ENCODE measurements at places on chromosomes 13 and 19.

DNA sequence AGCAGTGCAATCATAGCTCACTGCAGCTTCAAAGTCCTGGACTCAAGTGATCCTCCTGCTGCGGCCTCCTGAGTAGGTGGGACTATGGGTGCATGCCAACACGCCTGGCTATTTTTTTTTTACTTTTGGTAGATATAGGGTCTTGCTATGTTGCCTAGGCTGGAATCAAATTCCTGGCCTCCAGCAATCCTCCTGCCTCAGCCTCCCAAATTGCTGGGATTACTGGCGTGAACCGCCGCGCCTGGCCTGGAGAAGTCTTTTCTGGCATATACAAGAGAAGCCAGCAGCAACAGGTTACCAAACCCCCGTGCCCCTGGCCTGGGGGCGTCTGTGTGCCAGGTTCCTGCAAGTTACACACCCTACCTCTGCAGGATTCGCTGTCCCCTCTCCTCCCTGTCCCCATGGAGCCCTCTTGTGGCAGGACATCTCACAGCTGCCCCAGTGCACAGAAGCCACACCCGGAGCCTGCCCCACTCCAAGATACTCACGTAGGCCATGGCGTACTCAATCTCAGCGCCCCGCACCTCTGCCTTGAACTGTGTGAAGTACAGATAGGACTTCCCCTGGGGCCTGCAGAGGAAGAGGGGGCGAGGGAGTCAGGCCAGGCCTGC is 9.9 kb downstream of the MYDGF start:
- no peak for DNase-seq

DNA sequence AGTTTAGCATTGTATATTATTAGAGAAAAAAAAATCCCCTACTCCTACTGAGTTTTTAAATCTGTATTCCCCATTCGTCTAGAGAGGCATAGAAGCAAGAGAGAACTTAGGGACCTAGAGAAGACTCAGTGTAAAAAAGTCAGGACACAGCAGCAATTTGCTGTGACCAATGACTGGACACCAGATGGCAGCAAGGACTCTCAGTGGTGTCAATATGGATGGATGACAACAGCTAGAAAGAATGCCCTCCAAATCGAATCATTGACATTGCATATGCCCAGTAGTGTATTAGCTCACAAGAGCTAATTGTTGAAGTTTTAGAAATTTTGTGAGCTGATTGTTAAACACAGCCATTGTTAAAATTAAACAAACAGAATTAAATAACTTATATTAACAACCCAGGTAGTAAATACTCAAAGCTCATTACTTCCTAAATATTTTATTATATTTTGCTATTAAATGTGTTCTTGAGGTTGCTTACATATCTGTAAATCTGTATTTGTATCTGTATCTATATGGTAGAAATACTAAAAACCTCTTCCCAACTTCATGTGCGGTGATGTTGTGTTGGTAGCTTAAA is 43.9 kb downstream of the SIAH3 start:
- peak; percentile 70 for DNase-seq

DNA sequence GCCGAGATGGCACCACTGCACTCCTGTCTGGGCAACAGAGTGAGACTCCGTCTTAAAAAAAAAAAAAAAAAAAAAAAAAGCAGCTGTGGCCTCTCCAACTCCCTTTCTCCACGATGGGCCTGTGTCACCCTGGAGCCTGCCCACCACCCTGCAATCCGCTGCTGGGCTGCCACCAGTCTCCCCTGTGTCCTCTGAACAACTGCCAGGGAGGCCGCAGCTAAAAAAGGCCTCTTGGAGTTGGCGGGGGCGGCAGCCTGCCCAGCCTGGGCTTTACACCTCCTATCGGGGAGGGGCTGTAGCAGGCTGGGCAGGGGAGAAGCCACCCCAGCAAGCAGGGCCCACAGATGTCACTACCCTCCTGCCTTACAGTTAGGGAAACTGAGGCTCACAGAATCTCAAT is 3.5 kb downstream of the CDC37 start:
- DNase-seq = no peak

GRCh38 chr19:17787274-17787913 is 7.5 kb upstream of the B3GNT3 start:
- no peak for DNase-seq

DNA sequence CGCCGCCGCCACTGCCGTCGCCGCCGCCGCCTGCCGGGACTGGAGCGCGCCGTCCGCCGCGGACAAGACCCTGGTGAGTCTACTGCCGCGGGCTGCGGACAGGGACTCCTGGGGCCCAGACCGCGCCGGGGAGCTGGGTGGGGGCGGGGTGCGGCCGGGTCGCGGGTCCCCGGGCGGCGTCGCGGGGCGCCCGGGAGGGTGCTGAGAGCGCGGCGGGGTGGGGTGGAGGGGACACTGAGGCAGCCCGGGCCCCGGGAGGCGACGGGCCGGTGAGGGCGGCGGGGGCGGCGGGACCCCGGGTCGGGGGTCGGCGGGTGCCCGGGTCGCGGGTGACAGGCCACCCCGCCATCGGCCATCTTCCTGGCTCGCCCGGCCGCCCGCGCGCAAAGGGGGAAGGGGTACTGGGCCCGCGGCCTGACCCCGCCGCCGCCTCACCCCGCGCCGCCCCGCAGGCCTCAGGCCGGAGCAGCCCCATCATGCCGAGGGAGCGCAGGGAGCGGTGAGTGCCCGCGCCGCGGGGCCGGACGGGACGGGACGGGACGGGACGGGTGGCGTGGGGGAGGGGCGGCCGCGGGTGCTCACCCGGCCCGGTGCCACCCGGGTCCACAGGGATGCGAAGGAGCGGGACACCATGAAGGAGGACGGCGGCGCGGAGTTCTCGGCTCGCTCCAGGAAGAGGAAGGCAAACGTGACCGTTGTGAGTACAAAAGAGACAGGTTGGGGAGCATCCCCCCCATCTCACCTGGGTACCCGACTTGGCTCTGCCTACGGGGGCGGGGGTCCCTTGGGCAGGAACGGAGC is 489 bp downstream of the CCNE1 start:
- no peak for DNase-seq

- no peak for DNase-seq
These were observed 10.5 kb upstream of the APOC4 start for GRCh38 chr19:44931541-44931940.
